Naive thymus-derived CD4-positive, alpha-beta T cell (primary cell): ENCODE measurements at places on chromosomes 7 and 10. TPM values are rescaled to one million over a fixed set of nuclear protein-coding genes. Genes with fewer than 3 reads are reported as not detected.

Gene PNLIPRP3
- total RNA-seq, result not detected

Gene PRKAR2B
- 0.43 TPM for total RNA-seq

Gene ADARB2
- 0.13 and 0.29 TPM in 2 replicates for total RNA-seq

Gene SEM1
- 42.5 TPM for total RNA-seq

Gene CFAP46
- not detected in 2 replicates for total RNA-seq

Gene PHYHIPL
- not detected for total RNA-seq

Gene SNX10
- total RNA-seq, result 5.0 TPM

Gene RAPGEF5
- total RNA-seq, result 0.93 TPM

GRCh38 chr10:122864901-122865300, 14.5 kb downstream of the FAM24B start:
- no peak for DNase-seq

DNA sequence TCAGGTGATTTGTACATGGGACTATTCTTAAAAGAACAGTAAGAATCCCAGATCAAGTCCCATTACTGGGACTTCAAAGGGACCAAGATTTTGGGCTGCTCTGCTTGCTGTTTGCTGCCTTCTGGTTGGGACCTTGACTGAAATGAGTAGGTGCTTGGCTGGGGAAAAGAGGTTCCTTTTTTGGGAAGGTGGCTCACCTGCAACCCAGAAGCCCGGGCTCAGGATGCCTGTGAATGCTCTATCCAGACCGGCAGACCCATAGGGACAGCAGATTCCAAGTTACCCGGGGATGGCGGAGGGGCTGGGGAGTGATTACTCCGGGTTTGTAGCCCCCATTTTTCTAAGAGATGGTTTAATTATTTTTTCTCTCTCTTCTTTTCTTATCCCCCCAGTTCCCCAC, 104.0 kb downstream of the CPXM2 start:
- DNase-seq, result no peak

DNA sequence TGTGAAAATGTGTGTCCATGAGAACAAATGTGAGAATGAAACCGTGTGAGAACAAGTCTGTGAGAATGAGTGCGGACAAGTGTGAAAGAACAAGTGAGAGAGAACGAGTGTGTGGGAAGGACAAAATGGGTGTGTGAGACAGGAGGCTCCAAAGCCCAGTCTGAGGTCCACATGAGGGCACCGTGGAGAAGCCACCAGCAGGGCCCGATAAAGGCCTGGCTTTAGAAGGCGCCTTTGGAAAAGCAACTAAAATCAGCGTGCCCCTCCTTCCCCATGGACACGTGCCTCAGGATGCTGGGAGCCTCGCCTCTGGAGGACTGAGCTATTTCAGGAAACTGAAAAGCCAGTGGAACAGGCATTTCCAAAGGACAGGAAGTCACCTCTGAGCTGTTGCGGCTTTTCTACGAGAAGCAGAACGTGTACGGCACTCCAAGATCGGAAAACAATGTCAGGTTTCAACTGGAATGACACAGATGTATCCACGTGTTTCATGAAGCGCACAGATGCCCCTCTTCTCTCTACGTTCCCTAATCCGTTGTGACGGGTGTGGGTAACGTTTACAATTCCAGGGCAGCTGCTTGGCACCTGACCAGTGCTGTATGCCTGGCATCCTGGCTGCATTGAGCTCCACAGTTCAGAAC, 46.4 kb downstream of the ESYT2 start:
- no peak for DNase-seq

DNA sequence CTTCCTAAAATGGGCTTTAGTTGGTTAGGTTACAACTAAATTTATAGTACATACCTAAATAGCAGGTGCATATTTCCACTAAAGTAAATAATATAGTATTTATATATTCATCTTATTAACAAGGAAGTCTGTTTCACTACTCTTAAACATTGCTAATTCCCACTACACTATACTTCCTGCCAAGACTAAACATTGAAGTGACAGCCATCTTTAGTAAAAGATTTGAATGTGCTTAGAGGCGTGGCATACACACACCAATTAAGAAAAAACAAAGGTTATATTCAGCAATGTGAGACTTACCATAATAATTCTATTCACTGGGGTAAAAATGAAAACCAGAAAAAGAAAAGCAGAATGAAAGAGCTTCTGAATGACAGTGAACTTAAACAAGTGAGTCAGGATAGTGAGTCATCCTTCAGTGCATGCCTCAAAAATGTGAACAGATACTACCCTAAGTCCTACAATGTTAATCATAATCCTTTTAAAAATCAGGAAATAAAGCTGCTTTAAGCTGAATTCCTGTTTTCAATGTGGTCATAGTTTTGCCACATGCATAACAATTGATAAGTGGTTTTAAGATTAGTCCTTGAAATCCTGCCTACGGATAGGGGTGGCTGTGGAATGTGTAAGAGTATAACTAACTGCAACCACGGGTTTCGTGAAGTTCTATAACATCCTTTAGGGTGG, 59.4 kb downstream of the USP6NL start:
- no peak for DNase-seq

- no peak for DNase-seq
Measured at GRCh38 chr7:127845522-127846214, 185.6 kb downstream of the LRRC4 start.

- no peak for DNase-seq
Measured at GRCh38 chr10:44004913-44005787, 356.5 kb upstream of the ZNF32 start.

DNA sequence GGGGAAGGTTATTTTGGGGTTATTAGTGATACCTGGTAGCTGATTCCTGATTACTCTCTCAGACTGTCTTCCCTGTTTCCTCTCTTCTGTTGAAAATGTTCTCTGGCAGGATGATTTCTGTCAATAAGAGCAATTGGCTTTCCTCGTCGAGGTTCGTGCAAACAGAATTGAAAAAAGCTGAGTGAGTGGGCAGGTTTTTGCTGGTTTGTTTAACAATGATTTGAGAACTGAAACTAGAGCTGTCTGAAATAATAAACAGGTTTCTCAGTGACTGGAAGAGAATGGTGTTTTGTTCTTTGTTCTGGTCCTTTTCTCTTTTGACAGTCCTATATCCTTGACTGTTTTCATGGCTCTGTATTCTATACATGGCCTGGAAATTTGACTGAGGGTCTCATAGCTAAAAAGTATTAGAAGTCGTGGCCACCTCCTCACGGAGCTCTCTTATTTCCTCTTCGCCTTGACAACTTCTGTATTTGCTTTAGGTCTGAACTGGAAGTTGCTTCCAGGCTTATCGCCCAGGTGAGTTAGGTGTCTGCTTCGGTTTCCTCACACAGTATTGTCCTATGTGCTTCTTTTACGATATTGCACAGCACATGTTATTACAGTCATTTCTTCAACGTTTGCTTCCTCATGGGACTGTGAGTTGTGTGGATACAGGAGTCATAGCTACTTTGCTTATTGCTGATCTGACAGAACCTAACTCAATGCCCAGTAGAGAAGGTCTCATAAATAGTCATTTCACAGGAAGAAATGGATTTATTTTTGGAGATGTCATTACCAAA, 403.6 kb downstream of the NRG3 start:
- no peak for DNase-seq

GRCh38 chr10:94013331-94013760, 19.6 kb downstream of the PLCE1 start:
- DNase-seq, result no peak

GRCh38 chr10:126661841-126662515, 8.5 kb downstream of the C10orf90 start:
- no peak for DNase-seq

GRCh38 chr10:132665946-132666704, 119.8 kb downstream of the NKX6-2 start:
- DNase-seq, result no peak

DNA sequence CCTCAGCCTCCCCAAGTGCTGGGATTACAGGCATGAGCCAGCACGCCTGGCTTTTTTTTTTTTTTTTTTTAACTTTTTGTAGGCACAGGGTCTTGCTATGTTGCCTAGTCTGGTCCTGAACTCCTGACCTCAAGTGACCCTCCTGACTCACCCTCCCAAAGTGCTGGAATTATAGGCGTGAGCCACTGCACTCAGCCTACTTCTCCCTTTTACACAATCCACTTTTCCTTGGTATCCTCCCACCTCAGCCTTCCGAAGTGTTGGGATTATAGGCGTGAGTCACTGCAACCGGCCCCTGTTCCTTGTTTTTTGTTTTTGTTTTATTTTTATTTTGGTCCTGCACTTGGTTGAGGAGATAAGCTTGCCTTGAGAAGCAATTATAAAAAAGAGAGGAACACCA, 75.9 kb upstream of the KMT2C start:
- DNase-seq, result no peak

DNA sequence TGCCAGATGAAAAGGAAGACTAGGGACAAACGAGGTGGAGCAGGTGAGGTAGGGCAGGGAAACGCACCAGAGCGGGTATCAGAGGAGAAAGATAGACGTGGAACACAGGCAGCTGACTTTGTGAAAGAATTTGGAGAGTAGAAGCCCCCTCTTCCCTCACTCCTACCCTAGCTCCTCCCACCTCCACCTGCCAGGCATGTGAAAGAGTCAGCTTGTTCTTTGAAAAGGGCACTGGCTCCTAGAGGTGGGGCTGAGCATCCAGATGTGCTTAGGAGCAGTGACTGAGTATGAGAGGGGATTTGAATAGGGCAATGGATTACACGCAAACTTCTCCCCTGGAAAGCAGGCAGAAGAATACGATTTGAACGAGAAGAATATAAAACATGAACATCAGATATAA, 174.2 kb upstream of the INHBA start:
- no peak for DNase-seq

DNA sequence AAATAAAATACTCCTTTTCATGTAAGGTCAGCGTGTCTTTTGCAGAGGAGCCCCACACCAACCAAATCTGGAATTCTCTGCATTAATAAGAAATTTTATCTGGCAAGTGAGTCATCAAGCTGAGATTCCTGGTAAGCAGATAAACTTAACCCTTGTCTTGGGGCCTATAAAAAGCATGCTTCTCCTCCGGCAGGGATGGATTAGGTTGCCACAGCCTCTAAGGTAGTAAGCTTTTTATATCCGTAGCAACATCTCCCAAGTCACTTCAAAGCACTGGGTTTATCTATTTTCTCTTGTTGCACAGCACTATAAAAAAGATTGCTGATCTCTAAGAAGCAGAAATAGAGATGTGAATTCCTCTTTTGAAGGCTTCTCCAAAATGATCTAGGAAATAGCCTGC, 202.8 kb upstream of the NOBOX start:
- DNase-seq, result no peak

DNA sequence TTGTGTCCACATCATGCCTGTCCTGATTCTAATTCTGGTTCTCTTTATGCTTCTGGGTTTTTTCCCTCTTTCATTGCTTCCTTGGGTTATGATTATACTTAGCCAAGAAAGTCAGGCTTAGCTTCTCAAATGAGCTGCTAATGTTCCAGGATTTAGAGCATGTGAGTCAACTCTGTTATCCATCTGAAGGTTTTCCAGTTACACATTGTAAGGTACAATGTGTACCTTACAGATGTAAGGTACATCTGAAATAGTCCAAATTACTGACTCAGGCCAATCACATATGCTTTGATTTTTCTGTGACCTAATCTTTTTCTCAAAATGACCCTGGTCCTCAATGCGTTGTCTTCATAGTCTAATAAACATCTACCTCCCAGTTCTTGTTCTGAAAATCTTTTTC, 13.3 kb upstream of the MIOS start:
- no peak for DNase-seq

DNA sequence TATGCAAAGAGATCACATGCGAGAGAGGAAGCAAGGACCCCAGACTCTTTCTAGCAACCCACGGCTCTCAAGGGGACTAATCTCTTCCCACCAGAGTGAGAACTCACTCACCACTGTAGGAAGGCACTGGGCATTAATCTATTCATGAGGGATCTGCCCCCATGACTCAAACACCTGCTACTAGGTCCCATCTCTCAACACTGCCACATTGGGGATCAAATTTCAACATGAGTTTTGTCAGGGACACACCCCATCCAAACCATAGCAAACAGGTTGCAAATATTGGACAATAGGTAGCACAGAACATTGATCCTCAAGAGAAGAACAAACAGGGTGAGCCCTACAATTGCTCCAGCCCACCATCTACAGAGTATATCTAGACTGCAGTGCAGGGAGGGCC, 740.6 kb downstream of the LRMDA start:
- no peak for DNase-seq

- no peak for DNase-seq
Measured at GRCh38 chr7:12896316-12896715, 208.9 kb downstream of the ARL4A start.

DNA sequence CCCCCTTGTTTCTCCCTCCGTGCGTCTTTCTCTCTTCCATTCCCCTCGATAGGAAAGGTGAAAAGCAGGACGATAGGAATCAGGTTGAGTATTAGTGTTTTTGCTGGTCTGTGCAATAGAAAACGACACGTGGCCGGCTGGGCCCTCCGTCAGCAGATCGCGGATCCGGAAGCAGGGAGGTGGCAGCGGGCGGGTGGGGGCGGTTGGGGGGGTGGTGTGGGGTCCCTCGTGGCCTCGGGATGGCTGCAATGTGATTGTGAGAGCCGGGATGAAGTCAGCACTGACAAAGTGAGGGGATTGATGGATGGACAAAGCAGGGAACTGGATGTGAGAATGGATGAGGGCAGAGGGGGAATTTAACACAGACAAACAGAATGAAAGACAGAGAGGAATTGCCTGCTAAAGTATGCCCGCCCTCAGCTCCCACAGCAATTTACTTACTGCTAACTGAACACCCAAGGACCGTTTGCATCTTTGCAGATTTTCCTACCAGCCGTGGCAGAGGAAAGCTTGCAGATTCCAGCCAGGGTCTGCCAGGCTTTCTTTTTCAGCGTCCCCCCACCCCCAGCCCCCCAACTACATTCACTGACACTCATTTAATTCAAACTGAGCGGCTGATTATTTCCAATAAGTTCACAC, 280.9 kb downstream of the LRMDA start:
- no peak for DNase-seq

- DNase-seq, result no peak
Measured at GRCh38 chr10:46229144-46229563, 57.6 kb upstream of the ANTXRL start.

GRCh38 chr7:14851610-14852009, 50.9 kb downstream of the DGKB start:
- DNase-seq, result no peak

GRCh38 chr10:72470666-72471065, 115.9 kb upstream of the DNAJB12 start:
- no peak for DNase-seq

- no peak for DNase-seq
Measured at GRCh38 chr10:70747192-70747965, 37.8 kb downstream of the TBATA start.

DNA sequence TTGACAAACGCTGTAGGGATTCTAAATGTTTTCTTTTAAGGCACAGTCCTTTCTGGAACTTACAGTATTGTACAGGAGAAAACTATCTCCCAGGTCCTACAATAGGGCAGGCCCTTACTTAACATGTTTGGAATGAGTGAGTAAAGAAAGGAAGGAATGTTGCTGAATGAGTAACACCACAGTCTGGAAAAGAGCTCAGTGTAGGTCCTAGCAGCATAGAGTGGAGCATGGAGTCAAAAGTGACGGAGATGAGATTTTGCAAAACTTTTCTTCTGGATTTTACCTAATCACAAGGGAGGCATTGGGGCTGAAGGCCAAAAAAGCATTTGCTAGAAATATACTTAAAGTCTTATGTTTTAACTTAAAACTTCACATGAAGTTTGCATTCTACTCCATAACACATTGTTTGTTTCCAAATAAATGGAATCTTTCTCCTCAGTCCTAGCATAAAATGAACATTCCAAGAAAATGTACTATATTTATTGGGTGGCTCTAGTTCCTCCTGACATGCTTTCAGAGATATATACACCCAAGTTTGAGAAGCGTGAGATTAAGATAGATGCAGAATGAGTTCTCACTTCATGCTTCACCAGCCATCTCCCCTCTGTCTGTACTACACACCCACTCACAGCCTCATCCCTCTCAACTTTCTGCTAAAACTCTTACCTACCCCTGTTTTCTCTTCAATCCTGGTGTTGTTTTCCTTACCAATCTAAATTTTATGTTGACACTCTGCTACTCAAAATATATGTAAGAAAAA, 20.2 kb upstream of the ADD3 start:
- DNase-seq, result no peak
